RKO (cell line): ENCODE measurements at places on chromosomes 12 and 14.

DNA sequence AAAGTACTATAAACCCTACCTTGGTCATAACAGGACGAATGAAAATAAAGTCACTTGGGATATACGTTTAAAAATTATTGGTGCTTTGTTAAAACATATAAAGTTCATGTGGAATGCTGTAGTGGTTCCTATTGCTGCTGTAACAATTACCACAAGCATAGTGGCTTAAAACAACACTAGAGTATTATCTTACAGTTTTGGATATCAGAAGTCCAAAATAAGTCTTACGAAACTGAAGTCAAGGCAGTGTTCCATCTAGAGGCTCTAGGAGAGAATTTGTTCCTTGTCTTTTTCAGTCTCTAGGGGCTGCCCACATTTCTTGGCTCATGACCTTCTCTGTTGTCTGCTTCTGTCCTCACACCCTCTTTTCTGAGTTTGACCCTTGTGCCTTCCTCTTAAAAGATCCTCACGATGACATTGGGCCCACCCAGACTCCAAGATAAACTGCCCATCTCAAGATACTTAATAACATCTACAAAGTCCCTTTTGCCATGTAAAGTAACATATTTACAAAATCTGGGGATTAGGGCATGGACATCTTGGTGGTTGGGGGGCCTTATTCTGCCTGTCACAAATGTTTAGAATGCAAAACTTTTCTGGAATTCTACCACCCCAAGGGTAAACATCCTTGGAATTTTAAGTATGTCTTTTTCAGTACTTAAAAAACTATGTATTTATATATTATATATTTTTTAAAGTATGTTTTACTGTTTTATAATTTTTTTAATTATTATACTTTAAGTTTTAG lies 178.1 kb downstream of the ETNK1 start:
- DNase-seq = no peak

- peak; percentile 37 for DNase-seq
Observed at GRCh38 chr12:46557539-46558373, 185.2 kb upstream of the SLC38A2 start.

- no peak for DNase-seq
Observed at GRCh38 chr12:39122562-39123204, 217.3 kb upstream of the CPNE8 start.

DNA sequence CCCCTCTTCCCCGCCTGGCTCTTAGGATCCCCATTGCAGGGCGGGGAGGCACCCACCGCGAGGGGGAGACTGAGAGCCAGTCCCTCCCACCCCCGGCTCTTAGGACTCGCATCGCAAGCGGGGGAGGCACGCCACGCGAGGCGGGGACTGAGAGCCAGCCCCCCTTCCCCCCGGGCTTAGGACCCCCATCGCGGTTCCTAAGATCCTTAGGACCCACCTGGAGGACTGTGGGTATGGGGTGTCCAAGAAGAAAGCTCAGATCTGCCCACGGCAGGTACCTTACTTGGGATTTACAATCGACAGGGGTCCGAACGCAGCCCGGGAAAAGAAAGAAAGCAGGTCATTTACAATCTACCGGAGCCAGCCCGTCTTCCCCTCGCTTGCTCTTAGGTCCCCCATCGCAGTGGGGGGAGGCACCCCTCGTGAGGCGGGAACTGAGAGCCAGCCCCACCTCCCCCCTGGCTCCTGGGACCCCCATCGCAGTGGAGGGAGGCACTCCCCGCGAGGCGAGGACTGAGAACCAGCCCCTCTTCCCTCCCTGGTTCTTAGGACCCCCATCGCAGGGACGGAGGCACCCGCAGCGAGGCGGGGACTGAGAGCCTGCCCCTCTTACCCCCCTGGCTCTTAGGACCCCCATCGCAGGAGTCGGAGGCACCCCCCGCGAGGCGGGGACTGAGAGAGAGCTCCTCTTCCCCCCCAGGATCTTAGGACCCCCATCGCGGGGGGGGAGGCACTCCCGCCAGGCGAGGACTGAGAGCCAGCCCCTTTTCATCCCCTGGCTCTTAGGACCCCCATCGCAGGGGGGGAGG lies 43.7 kb downstream of the DDX11 start:
- no peak for DNase-seq

GRCh38 chr12:102197789-102198188 lies at the start of gene PMCH:
TSS of gene PMCH (minus strand) at chr12:102197833. CDS start at chr12:102197770, 63 bp downstream.
- DNase-seq = peak; percentile 12

DNA sequence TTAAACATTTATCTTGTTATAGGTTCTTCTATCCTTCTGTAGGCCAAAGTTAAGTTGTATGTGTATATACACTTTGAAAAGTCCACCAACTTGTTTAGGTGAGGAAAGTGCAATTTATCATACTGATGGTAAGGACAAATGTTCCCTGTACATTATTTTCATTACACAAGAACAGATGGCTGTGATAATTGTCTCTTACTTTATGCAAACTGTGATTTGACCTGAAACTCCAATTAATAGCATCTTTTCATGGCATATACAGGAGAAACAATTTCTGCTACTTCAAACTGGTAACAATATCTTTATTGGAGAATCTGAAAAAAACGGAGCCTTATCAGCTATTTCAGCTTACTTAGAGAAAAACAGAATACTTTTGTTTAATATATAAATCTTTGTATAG lies 5.6 kb downstream of the TRIM9 start:
- no peak for DNase-seq

DNA sequence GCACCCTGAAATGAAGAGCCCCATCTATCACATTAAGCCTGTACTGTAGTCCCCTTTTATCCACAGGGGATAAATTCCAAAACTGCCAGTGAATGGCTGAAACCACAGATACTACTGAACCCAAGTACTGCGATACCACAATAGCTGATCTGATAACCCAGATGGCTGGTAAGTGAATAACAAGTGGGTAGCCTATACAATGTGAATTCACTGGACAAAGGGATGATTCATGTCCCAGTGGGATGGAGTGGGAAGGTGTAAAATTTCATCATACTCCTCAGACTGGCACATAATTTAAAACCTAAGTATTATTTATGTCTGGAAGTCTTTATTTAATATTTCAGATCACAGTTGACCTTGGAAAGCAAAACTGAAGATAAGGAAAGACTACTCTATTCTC lies 201.3 kb downstream of the GPHN start:
- DNase-seq = peak; percentile 28

GRCh38 chr12:6218347-6218925 lies 18.2 kb downstream of the CD9 start:
- no peak for DNase-seq

DNA sequence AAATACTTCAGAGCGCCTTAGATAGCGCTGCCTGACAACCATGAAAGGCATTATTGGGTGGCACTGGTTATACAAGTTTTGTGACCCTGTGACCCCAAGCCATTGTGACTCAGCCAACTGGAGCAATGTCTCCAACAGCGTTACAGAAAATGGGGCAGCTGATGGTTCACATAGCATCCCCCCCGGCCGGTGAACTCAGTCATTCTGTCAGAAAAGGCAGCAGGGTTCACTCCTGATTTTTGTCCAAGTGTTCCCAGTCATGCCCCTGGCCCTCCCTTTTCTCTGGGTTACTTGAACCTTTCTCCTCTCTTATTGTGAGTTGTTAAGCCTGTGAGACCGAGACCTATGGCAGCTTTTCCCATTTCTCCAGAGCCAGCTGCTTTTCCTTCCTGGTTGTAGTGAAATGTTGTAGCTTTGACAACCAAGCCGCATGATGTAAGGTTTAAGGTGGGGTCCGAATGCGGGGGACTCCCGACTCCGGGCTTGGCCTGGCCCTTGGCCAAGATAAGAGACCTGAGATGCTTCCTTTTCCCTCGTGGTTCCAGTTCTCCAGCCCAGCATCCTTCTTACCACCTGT lies 22.0 kb downstream of the CD9 start:
- DNase-seq = no peak

DNA sequence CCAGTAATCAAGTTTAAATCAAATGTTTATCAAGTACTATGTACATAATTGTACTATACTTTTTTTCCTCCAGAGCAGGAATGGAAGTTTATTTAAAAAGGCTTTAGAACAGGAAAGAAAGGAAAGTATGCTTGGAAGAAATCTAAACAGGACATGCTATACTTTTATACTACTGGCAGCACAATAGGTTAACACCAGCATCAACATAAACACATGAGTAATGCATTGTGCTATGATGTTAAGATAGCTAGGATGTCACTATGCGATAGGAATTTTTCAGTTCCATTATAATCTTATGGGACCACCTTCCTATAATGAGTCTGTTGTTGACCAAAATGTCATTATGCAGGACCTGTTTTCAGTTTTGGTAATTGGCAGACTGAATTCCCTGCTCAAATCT lies 41.5 kb upstream of the ANKS1B start:
- no peak for DNase-seq

GRCh38 chr12:4273652-4274395 lies at the start of gene CCND2:
TSS of gene CCND2 (plus strand) at chr12:4273762. CDS start at chr12:4274041, 279 bp downstream.
- DNase-seq = peak; percentile 94

DNA sequence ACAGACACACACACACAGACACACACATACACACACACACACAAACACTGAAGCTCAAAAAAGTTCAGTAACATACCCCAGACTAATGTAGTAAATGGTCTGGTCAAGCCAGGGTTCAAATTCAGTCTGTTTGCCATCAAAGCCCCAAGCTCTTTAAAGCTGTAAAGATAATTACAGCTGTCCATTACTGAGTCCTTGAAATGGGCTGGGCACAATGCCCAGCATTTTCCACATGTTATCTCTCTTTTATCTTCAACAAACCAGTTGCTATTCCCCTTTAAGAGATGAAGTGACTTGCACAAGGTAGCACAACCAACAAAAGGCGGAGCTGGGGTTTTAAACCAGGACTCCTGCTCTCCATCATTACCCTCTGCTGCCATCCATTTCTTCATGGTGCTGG lies 7.6 kb upstream of the UNC119B start:
- DNase-seq = no peak

DNA sequence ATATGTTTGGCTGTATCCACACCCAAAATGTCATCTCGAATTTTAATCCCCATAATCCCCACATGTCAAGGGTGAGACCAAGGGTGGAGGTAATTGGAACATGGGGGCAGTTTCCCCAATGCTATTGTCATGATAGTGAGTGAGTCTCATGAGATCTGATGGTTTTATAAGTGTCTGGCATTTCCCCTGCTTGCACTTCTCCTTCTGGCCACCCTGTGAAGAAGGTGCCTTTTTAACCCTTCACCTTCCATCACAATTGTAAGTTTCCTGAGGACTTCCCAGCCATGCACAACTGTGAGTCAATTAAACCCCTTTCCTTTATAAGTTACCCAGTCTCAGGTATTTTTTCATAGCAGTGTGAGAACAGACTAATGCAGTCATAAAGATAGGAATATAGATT lies 216.7 kb upstream of the SSTR1 start:
- DNase-seq = no peak

DNA sequence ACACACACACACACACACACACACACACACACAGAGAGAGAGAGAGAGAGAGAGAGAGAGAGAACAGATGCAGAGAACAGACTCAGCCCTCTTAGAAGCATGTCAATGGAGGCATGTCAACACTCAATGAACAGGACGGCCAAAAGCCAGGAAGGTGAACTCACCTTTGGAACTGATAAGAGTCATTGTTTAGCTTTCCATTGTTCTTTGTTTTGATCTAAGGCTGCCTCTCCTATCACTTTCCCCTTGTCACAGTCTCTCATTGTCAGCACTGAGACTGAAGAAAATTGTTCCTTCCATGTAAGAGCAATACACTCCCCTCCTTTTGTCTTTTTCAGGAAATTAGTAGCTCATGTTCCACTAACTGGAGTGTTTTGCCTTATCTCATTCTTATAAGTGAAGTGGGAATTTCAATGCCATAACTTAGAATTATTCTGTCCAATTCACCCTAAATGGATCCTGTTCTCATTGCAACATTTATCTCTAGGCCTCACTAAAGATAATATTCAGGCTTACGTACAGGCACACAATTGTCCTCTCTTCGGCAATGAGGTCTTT lies 218.0 kb downstream of the DUSP6 start:
- DNase-seq = no peak

DNA sequence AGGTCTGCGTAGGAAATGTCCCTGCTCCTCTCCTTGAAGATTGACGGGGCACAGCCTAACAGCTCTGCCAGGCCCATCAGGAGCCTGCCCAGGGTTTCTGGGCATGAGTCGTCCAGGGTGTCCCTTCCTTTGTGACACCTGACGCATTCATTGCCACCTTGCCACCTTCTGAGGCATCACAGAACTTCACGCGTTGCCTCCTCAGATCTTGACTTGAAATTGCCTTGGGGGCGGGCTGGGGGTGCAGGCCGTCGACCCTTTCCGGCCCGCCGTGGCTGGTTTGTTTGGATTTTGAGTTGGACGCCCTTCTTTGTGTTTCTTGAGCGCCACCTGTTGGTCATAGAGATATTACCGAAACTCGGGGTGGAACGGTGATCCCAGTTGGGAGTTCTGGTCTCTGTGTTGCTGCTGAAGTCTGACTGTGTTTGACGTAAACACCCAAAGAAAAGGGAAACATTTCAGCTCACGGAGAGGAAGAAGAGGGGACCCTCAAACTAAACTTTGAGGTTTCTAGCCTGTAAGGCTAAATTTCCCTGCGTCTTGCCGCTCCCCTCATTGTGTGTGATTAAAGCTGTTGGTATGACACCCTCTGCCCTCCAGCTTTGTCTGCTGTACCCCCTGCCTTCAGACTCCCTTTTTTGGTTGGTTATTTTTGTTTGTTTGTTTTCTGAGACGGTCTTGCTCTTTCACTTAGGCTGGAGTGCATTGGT lies 44.6 kb downstream of the MLXIP start:
- DNase-seq = peak; percentile 64

GRCh38 chr14:96138241-96138640 lies 66.4 kb upstream of the BDKRB2 start:
- DNase-seq = no peak

DNA sequence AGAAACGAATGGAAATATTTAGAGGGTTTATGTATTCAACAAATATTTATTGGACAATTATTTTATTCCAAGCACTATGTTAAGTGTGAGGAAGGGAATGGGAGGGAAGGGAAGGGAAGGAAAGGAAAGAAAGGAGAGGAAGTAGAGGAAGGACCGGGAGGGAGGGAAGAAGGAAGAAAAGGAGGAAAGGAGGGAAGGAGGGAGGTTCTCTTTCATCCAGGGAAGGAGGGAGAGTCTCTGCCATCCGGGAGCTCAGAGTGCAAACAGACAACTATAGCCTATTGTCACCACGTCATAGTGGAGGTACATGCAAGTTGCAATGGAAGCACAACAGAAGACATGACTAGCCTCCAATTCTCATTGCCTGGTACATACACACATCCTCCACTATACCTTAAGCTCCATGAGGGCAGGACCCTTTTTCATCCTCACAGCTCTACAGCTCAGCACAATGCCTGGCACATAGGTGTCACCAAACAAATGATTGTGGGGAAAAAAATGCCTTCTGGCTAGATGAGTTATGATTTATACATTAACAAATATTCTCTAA lies 48.1 kb downstream of the DAD1 start:
- no peak for DNase-seq

GRCh38 chr14:70897464-70897863 lies 9.8 kb upstream of the PCNX1 start:
- no peak for DNase-seq

GRCh38 chr12:114006482-114007425 lies 40.6 kb upstream of the RBM19 start:
- DNase-seq = no peak

- no peak for DNase-seq
Observed at GRCh38 chr12:95717316-95717928, 73.1 kb downstream of the NTN4 start.
